ENCODE measurements at places on chromosomes 7 and 10.

GRCh38 chr7:32223071-32223650 lies 153.0 kb upstream of the PDE1C start:
- DNase-seq, result no peak

DNA sequence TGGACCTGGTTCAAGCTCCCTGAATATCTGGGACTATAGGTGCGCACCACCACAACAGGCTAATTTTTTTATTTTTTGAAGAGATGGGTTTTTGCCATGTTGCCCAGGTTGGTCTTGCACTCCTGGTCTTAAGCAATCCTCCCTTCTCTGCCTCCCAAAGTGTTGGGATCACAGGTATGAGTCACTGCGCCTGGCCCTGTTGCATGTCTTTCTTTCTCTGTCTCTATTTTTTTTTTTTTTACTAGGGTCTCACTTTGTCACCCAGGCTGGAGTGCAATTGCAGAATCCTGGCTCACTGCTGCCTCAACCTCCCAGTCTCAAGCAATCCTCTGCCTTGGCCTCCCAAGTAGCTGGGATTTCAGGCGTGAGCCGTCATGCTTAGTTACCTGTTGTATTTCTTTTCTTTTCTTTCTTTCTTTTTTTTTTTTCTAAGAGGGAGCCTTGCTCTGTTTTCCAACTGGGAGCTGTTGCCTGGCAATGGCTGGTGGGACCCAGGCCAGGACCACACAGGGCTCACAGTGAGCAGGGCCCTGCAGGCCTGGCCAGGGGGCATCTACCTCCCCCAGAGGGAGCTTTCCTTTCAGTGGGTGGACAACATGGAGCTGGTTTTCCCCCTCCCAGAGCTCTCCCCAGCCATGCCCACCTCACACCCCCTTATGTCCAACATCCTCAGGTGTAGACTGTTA lies 6.0 kb downstream of the MYL7 start:
- no peak for DNase-seq

DNA sequence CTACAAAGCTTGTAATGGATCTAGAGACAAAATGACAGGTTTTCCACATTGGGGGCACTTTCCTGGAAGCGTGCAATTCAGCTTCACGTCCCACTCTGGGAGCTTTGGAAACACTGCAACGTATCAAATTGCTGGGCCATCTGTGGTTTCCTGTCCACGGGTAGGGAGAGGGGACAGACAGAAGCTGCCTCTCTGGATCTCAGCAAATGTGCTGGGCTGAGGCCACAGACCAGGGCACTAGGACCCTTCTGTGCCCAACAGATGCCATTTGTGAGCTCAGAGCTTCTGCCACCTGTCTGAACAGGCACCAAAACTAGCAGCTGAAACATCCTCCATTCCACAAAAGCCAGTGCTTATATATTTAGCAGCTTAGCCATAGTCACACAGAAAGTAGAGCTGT lies 40.9 kb upstream of the FRMD4A start:
- DNase-seq, result no peak

- DNase-seq, result no peak
These were observed 6.2 kb downstream of the SNX13 start for GRCh38 chr7:17934094-17934493.

- no peak for DNase-seq
These were observed 11.9 kb upstream of the HOXA13 start for GRCh38 chr7:27211764-27212204.

GRCh38 chr10:6969659-6970058 lies 389.6 kb upstream of the PRKCQ start:
- no peak for DNase-seq

DNA sequence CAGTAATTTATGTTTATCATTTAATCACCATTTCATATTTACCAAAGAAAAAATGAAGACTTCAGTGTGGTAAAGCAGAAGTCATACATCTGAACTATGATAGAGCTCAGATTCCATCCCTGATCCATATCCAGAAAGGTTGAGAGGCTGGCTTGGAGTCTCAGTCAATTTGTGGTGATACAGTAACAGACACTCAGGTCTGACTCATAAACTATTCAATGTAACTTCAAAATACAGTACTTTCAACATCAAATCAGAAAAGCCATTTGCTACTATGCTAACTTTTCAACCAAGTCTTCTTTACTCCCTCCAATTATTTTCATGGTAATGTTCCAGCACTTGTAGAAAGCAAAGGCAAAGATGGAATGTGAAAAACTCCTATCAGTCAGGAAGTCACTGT lies 190.4 kb downstream of the HDAC9 start:
- DNase-seq, result no peak

GRCh38 chr10:123019941-123020703 lies 11.3 kb downstream of the ACADSB start:
- no peak for DNase-seq

- no peak for DNase-seq
These were observed 187.5 kb downstream of the KIAA1217 start for GRCh38 chr10:24396396-24396795.

GRCh38 chr10:52895059-52895458 lies 122.5 kb upstream of the MBL2 start:
- no peak for DNase-seq

- no peak for DNase-seq
These were observed 114.1 kb downstream of the BMS1 start for GRCh38 chr10:42896735-42897134.

DNA sequence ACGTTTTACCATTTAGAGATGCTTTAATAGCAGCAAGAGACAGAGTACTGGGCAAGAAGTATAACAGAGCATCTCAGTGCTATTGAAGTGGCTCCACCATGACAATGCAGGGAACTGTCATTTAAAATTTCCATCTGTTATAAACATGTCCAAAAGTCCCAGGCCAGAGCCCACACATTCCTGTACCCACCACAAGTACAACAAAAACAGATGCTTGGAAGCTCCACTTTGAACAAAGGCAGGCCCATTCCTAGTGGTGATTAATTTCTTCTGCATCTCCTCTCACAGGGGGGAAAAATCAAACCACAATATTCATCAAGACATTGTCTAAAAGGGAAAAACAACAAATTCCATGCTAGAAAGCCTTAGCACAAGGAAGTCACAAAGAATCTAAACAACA lies 627.9 kb downstream of the PARD3 start:
- no peak for DNase-seq

DNA sequence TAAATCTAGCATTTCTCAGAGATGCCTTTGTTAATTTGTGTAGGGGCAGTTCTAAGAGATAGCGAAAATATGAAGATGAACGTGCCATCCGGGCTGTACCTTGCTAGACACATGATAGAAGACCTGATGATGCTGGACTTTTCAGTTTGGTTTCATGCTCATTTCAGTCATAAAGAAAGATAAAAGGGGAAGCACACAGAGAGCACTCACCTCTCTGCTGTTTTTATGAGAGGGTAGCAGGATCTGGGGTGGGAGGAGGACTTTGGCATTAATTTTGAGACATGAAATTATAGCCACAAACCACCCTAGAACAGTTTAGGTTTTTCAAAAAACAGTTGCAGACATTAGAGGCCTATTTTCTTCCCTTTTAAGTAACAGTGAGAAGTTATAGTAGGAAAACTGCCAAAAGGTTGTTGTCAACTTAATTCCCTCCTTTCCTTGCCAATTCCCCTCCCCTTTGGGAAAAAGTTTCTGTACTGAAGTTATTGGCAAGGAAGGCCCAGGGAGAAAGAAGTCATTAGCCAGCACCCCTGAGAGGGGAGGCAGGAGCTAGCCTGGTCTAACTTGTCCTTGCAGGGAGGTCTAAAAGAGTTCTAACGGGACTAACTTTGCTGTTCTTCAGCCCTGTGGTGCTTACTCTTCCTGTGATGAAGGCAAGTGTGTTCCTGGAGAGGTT lies 2.6 kb downstream of the ST7 start:
- no peak for DNase-seq

DNA sequence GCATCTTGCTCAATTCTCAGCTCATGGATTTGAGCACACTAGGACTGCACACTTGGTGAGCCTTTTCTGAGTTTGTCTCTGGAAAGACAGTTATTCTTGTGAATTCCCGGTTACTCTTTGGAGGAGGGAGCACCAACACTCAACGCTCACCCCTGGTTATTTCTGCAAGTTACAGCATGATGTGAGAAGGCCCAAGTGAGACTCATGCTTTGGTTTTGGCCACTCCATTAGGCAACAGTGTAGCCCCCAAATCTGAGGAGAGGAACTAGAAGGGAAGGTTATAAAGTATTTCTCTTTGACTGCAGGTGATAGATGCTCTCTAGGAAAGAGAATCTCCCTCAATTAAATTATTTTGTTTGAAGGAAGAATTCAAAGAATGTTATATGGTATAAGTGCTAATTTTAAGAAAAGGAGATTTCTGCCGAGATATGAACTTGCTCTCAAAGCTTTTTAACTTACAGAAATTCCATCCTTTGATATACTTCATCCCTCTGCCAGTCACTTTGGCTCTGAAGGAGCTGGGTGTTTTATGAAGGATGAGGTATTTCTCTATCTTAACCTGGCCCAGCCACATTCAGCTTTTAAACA lies 183.4 kb downstream of the WNT2 start:
- DNase-seq, result no peak

DNA sequence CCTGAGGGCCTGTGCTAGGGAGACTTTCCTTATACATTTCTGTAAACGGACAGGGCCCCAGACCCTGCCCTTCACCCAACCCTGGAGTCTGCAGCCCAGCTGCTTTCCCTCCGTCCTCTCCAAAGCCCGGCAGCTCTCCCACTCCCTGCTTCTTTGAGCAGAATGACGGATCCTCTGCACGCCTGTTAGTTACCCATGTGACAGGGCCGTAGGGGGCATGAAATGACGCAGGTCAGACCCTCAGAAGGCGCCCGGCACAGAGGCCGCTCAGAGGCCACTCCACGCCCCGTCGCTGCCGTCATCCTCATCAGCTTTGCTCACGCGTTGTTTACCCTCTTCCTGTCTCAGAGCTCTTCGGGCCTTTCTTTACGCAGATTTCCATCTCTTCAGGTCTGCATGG lies 60.2 kb upstream of the MKRN1 start:
- DNase-seq, result no peak

GRCh38 chr7:139823959-139824521 lies 5.0 kb upstream of the TBXAS1 start:
- no peak for DNase-seq

DNA sequence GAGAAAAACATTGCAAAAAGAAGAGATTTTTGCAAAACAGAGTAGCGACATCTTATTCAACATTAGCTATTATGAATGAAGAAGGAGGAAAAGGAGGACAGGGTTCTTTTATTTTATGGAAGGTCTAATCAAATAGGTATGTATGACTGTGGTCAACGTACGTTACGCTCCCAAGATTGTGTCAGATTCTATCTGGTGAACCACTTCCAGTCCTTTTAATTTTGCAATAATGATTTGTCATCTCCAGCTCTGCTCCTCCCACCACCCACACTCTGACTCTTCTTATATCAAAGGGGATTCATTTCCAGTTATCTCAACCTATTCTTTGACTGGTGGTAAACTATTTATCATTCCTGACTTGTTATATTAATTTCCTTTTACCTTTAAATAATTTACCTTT lies 259.9 kb downstream of the CACNA2D1 start:
- no peak for DNase-seq

- DNase-seq, result no peak
These were observed 63.4 kb downstream of the HDAC9 start for GRCh38 chr7:18558910-18559309.

GRCh38 chr10:33523236-33523792 lies 188.8 kb upstream of the NRP1 start:
- no peak for DNase-seq

- no peak for DNase-seq
These were observed 24.1 kb upstream of the SFRP5 start for GRCh38 chr10:97795886-97796285.

DNA sequence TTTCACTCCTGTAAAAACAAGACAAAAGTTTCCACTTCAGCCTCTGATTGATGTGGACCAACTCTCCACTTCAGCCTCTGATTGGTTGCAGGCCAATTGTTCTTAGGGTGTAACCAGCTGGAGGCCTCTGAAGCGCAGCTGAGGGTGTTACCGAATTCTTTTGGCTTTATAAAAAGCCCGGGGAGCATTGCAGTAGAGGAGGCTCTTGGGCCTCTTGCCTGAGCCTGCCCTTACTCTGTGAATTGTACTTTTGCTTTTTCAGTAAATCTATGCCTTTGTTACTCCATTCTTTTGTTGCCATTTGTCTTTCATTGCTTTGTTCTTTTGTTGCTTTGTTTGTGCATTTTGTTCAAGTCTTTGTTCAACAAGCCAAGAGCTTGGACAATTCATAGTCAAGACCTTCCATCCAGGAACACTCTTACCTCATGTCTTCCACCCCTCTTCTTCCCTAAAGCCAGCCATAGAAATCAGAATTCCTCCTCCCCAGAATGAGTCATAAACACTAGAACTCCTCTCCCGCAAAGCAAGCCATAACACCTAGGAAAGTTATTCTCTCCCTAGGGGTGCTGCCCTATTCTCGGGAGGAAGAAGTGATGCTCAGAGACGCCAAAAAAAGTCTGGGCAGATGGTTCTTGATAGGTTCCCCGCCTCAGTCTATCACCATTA lies 53.5 kb upstream of the ARMC3 start:
- DNase-seq, result no peak

DNA sequence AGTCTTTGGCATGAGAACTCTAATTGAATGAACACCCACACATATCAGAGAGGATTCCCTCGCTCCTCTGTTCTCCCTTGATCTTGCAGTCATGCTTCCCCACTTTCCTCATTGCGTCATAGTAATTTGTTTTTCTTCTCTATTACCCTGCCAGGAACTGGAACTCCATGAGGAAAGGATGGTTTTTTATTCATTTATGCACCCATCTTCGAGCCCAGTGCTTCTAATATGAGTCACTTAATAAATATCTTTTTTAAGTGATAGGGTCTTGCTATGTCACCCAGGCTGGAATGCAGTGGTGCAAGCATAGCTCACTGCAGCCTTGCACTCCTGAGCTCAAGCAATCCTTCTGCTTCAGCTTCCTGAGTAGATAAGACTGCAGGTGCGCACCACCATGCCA lies 83.5 kb downstream of the OTUD1 start:
- no peak for DNase-seq

DNA sequence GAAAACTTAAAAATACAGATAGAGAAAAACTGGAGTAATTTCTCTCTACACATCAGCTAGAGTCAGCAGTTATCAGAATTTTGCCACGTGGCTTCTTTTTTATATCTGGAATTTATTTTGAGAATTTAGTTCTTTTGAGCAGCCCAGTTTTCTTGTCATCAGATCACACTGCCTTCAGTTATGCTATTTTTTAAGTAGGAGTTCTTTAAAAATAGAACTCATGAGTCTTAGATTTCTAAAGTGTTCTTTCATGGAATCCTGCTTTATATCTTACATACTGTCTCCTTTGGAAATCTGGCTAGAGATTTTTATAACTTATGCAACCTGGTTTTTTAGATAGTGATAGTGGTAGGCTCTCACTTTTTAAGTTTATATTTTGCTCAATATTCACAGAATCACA lies 24.2 kb downstream of the AGR2 start:
- no peak for DNase-seq

DNA sequence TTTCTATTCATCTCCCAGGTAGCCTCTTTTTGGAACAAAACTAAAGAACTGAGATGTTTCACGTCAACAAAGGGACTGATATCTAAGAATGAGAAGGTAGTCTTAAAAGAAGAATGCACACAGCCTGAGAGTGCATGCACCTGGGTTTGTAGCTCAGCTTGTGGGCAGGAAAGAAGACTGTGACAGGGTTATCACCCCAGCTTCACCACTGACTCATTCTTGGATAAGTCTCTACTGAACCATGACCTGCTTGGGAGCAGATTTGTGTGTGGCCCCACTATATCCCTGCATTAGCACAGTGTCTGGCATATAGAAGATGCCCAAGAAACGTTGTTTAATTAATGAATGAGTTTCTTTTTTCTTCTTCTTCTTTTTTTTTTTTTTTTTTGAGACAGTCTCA lies 187.5 kb downstream of the GPAM start:
- no peak for DNase-seq

Data from activated naive CD4-positive, alpha-beta T cell treated with Interleukin-2 at 50 U/mL for 16 hours (primary cell).